ENCODE measurements at places on chromosomes 2 and 18.

GRCh38 chr2:205730701-205731582 is 48.6 kb downstream of the NRP2 start:
- DNase-seq, result no peak

GRCh38 chr2:110848519-110849030 is 116.2 kb downstream of the ACOXL start:
- DNase-seq, result no peak

- DNase-seq, result no peak
Measured at GRCh38 chr2:215915441-215915840, 97.9 kb downstream of the MREG start.

- DNase-seq, result no peak
Measured at GRCh38 chr18:9321736-9322135, 12.8 kb upstream of the TWSG1 start.

- no peak for DNase-seq
Measured at GRCh38 chr2:119760237-119760955, 674 bp downstream of the PTPN4 start.

- no peak for DNase-seq
Measured at GRCh38 chr2:174931724-174932123, 73.5 kb downstream of the CHN1 start.

GRCh38 chr2:47655563-47655880 is 127.4 kb upstream of the MSH6 start:
- DNase-seq, result no peak

GRCh38 chr2:15867194-15868171 is 72.9 kb upstream of the MYCN start:
- DNase-seq, result no peak

- no peak for DNase-seq
Measured at GRCh38 chr2:88091943-88092342, 24.3 kb downstream of the SMYD1 start.

DNA sequence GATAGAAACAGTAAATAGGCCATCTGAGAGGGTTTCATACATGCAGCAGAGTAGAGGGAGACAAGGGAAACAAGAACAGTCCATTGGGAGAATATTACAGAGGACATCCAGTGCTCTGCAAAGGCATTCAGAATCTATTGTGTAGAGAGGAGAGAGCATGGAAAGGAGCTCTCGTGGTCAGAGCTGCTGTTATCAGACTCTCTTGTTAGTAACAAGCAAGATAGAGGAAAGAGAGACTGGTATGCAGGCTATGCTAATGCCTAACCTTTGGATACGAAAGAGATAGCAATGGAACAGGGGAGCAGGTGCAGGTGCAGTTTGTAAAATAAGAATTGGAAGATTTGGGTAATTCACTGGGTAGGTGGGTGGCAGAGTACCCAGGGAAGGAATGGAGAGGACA is 855.9 kb downstream of the CNTNAP5 start:
- no peak for DNase-seq

Measured in AG09309 (cell line).